Renal pelvis (tissue), 12 donors: ENCODE measurements at places on chromosomes 3 and 15.

DNA sequence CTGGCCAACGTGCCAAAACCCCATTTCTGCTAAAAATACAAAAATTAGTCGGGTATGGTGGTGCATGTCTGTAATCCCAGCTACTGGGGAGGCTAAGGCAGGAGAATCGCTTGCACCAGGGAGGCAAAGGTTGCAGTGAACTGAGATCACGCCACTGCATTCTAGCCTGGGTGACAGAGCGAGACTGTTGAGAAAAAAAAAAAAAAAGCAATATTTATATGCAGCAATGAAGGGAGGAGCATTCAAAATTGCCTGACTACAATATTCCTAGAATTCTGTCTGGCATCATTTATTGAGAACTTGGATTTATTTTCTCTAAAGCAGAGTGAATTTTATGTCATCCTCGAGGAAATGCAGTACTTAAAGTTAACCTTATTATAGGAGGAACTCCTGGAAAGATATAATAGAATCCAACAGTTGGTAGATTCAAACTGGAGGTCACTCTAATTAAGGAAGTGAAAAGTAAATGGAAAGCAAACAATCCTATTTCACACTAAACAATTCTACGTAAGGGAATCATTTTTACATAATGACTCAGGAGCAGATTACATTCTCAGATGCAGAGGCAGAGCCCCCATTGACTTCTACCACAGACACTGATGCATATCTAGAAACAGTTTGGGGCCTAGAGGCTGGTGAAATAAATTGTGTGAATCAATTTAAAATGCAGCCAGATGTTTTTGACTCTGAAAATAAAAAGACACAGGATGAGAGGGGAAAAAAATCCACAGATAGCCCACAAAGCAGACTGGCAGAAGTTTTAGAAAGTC is 82.1 kb upstream of the FHIT start:
- no peak for DNase-seq

- DNase-seq = no peak
Observed at GRCh38 chr15:39939487-39940452, 5.9 kb downstream of the EIF2AK4 start.

- no peak for DNase-seq
Observed at GRCh38 chr15:35854316-35854715, 308.4 kb upstream of the DPH6 start.

GRCh38 chr3:149726716-149727407 is 25.4 kb downstream of the COMMD2 start:
- no peak for DNase-seq

DNA sequence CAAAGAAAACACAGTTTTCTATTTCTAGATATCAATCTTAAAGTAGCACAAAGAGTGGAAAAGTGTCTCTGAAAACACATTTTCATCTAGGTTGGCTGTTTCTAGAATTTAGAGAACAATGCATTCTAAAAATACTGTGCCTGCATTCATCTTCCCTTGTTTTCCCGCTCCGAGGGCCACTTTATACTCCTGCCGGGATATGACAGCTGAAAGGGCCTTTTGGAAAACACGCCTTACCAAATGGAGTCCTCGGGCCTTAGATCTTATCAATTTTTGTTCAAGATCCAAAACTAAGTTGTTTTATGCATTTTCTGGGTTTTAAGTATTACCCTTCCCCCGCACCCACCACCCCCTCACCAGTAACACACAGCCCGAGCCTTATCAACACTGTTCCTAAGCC is 47.9 kb upstream of the ARHGEF3 start:
- no peak for DNase-seq

GRCh38 chr3:137770835-137771399 is 6.8 kb downstream of the SOX14 start:
- no peak for DNase-seq

- DNase-seq = no peak
Observed at GRCh38 chr3:14846226-14846880, 27.6 kb downstream of the FGD5 start.
